Upper lobe of left lung (tissue), 6 donors: ENCODE measurements at places on chromosomes 1 and 21.

GRCh38 chr1:116377541-116378529, 4.8 kb downstream of the ATP1A1 start:
- DNase-seq: no peak

DNA sequence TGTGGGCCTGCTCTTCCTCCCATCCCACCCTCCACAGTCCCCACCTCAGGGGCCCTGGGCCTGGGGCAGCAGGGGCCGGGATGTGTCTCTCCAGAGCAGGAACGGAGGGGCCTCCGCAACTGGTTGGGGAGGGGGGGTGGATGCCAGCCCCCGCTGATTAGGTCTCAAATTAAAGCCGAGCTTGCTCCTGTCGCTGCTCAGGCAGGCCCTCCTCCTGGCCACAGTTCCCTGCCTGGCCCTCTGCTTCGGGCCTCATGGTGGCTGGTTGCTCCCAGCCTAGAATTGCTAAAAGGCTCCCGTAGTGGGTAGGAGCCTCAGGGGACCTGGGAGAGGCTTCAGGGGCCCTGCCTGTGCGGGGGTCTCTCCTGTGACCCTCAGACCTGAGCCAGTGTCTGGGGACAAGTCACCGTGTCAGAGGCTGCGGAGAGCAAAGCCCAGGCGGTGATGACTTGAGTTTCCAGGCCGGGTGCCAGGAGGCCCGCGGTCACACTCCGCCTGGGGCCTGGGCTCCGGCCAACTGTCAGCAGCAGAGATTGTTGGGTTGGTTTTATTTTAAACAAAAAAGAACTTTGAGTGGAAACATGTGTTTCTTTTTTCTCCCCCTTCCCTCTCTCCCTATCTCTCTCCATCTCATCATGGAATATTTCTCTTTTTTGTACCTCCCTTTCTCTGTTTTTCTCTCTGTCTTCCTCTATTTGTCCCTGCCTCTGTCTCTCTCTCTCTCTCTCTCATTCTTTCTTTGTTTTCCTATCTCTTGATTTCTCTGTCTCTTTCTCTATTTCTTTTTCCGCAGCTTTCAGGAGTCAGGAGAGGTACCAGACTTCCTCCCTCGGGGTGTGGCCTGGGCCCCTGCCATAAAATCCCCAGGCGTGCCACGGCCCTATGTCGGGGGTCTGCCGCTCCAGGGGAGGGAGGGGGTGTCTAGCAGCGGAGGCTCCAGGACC, 20.0 kb upstream of the EPHA2 start:
- DNase-seq: peak; percentile 86

DNA sequence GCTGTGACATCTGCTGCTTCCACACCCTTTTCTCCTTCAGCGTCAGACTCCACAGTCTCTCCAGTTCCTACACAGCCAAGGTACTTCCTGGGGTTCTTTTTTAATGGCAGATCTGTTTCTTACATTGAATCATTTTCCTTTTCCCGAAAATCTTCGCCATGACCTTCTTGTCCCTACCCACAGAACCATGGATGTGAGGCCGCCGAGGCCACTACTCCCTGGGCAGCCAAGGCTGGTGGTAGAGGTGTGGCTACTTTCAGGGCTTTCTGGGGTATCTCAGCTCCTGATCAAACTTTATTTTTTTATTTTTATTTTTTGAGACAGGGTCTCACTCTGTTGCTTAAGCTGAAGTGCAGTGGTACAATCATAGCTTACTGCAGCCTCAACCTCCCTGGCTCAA, 9.5 kb upstream of the LIN9 start:
- DNase-seq: no peak

GRCh38 chr1:16267690-16268180, 30.8 kb upstream of the CPLANE2 start:
- no peak for DNase-seq

GRCh38 chr1:84632673-84633434, 57.4 kb downstream of the SSX2IP start:
- DNase-seq: no peak

DNA sequence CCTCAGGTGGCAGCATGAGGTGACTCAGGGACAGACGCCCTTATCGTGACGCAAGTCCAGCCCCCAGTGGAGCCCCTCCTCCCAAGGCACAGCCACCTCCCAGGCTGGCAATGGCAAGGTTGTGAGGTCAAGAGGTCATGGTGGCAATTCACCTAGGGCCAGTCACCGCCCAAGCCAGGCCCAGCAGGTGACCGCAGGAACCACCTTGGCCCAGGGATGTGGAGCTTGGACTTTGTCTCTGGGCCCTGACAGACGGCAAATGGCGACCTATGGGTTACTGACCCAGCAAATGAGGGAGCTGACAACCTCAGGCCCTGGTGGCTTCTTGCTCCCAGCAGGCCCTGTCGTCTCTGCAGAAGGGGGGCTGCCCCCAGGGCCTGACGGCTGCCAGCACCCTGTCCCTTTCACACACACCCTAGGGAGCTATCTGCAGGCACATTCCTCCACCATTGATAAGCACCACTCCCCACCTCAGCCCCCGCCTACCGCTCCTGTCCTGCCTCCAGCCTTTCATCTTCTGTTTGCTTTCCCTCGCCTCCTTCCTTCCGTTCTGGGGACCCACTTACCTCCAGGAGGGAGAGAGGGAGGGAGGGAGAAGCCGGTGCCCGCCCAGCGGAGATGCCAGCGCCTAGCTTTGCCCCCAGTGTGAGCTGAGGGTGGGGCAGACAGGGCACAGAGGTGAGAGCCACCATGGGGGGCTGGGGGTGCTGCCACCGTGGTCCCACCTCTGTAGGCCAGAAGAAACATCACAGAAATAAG, 12.1 kb downstream of the EPHA2 start:
- DNase-seq: peak; percentile 86

GRCh38 chr21:20968391-20968790, 29.8 kb upstream of the NCAM2 start:
- DNase-seq: no peak

DNA sequence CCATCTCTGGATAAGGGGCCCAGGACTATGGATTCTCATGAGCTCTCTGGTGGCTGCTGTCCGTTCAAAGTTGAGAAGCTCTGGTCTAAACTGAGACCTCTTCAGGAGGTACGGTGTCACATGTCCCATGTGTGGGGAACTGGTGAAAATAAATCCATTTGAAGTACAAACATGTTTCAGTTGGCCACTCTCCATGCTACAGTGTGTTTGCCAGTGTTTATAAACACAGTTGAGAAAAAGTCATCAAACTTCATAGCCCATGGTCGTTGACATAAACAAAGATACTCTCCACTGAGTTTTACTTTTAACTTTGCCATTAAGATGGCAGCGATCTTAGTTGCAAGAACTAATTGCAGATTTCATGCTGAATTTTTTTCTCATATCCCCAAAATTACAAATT, 72.8 kb downstream of the PSMG1 start:
- DNase-seq: no peak

GRCh38 chr1:97783751-97784150, 137.1 kb downstream of the DPYD start:
- DNase-seq: no peak

DNA sequence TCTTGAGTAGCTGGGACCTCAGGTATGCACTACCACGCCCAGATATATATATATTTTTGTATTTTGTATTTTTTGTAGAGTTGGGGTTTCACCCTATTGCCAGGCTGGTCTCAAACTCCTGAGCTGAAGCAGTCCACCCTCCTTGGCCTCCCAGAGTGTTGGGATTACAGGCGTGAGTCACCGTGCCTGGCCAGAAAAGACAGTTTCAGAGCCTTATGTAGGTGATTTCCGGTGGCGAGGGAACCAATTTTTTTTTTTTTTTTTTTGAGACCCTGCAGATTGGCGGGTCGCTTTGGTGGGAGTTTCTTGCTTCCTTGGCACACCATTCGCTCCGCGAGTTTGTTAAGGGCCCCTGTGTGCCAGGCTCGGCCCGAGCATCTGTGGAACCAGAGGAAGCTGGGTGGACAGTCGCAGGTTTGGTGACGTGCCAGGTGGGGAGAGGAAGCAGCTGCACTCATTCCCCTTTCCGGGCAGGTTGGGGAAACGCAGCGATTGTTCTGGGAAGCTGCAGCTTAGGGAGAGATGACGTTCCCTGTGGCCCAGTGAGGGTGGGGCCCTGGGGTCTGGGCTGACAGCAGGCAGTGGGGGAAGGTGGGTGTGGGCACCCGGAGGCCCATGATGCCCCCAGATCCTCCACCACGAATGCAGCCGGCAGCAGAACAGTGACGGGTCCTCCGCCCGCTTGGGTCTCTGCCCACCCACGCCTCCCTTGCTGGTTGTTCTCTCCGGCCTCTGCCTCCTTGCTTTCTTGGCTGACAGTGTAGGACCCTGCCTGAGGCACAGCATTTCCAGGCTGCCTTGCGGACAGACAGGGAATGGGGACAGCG, 25.1 kb downstream of the SPSB1 start:
- DNase-seq: no peak

DNA sequence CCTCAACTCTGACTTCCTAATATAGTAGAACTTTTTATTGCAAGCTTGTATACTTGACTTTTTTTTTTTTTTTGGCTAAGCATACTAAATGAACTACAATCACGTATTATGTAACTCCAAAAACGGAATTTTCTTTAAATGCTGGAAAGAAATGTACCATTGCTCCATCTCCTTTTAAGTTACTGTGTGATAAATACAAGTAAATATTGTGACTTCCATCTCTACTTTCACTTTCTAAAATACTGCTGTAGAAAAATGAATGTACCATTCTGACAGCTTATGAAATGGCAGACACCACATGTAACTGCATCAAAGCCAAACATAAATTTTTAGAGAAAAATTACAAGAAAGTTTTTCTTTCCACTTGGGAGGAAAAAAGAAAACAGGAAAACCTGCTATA, 54.7 kb downstream of the ASH1L start:
- no peak for DNase-seq

GRCh38 chr1:3681231-3681897, 29.0 kb downstream of the TP73 start:
- DNase-seq: peak; percentile 43

DNA sequence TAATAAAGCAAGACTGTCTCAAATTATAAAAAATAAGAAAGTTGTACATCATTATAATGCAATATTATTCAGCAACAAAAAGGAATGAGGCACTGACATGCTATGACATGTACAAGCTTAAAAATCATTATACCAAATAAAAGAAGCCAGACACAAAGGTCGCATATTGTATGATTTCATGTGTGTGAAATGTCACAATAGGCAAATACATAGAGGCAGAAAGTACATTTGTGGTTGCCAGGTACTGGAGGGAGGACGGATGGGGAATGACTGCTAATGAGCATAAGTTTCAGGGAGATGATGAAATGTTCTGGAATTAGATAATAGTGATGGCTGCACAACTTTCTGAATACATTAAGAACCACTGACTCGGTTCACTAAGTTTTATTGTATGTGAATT, 73.6 kb upstream of the NBPF3 start:
- DNase-seq: no peak

DNA sequence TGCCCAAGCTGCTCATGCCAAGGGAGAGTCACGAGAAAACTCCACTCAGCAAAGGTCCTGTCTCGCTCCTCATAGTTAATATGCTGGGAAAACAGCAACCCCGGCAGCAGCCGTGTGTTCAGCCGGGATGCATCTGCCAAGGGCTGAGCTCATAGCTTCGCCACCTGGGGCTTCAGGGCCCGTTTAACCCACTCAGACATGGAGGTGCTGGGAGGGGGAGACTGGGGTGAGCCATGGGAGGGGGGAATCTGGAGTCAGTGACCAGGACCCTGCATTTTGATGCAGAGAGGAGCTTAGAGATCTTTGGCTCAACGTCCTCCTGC, 283.4 kb downstream of the PTPRU start:
- no peak for DNase-seq

DNA sequence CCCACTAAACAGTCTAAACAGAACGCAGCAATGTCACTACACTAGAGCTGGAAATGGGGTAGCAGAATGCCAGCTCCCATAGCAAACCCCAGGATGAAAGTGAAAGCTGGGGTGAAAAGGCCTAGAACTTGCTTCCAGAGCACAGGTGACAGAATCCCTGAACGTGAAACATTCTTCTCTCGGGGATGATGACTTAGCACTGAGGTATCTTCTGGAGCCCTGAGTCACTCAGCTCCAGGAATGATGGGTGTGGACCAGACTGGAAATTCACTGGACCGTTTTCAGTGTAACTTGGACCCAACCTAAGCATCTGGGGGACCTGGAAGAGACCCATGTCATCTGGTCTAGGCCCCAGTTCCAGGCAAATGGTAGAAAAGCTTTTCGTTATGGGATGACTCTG, 108.9 kb downstream of the CDC7 start:
- DNase-seq: no peak

DNA sequence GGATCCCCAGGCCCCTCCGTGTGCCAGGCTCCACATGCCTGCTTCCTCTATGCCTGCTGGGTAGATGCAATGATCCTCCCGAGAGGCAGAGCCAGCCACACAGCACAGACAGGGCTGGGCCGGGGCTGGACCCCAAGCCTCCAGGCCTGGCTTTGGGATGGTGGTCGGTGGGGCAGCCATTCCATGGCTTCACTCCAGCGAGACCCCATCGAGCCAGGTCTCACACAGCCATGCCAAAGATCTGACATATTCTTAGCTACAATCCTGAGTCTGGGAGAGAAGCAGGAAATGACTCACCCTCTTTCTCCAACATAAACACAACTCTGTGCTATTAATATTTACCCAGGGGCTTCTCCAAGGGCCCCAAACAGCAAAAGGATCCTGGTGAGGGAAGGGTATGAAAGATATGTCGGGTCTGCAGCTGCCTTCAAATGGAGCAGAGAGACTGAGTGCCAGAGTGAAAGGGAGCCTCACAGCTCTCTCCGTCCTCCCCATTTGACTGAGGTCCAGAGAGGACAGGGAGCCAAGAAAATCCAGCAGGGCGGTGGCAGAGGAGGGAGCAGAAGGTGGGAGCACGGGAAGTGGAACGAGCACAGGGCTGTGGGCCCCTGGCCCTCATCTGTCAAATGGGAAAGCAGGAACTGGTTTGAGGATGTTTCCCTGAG, 639.5 kb downstream of the MATN1 start:
- no peak for DNase-seq

- no peak for DNase-seq
Observed at GRCh38 chr1:181111559-181111958, 23.1 kb downstream of the IER5 start.

- DNase-seq: no peak
Observed at GRCh38 chr1:29136391-29136915, 12.8 kb upstream of the TMEM200B start.

DNA sequence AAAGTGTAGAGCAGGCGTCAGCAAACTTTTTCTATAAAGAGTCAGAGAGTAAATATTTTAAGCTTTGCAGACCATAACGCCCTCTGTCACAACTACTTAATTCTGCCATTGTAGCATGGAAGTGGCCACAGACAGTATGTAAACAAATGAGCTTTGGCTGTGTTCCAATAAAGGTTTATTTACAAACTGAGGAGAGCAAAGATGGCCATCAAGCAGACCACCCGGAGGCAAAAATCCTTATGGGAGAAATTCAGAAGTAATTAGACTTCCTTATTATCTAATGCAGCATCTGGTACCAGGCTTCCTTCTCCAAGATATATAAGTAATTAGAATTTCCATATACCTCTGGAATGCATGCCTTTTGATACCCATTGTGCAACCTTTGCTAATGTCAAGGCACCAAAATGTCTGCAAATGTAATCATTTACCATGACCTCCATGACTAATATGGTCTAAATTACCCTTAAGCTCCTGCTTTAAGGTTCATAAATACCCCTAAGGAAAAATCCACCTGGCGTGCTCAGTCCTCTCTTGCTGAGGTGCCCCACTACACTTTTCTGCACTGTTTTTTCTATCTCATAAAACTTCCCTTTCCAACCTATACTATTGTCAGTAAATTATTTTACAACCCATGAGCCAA, 377.8 kb downstream of the MATN1 start:
- DNase-seq: no peak
